ENCODE measurements at places on chromosomes 5 and 9.

DNA sequence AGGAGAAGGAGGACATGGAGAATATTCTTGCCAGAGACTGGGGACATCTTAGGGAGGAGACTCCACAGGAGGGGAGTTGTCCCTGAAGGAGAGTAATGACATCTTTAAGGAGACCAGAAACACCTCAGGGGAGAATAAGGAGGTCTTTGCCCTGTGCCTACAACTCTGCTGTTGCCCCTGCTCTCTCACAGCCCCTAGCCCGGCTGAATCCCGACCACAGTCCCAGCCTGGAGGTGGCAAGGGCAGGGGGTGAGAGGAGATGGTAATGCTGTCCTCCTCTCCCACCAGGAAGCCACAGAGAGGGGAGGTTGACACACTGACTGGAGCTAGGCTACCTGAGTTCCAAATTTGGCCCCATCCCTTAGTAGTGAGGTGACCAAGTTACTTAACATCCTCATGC is 30.2 kb upstream of the ENHO start:
- no peak for DNase-seq

DNA sequence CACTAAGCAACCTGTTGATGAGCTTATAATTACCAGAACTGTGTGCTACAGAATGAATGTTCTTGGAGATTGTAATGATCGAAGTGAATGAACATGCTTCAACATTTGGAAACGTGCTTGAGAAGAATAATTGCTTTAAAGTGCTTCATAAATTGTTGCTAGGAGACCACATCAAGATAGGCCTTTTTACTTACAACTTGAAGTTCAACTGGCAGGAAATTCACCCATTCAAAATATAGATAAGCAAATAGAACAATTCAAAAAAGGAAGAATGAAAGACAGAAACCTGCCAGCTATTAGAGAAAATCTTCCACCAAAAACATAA is 38.0 kb upstream of the SLC44A1 start:
- no peak for DNase-seq

DNA sequence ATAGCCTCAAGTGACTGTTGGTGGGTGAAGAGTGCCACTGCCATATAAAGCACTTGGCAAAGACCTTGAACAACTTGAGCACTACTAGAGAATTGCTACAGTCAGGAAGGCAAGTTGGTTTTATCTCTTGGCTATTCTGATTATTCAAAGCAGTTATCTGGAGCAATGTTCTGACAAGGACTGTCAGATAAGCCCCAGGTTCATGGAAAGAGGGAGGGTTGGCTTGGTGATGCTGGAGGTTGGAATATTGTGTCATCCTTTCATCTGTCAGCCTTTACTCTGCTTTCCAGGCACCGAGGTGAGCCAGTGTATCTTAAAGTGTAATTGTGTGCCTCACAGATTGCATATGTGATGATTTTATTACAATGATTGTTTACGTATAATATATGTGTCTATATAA is 548.4 kb upstream of the ZNF608 start:
- DNase-seq = no peak

- no peak for DNase-seq
These were observed 5.1 kb upstream of the CAST start for GRCh38 chr5:96657068-96657467.

DNA sequence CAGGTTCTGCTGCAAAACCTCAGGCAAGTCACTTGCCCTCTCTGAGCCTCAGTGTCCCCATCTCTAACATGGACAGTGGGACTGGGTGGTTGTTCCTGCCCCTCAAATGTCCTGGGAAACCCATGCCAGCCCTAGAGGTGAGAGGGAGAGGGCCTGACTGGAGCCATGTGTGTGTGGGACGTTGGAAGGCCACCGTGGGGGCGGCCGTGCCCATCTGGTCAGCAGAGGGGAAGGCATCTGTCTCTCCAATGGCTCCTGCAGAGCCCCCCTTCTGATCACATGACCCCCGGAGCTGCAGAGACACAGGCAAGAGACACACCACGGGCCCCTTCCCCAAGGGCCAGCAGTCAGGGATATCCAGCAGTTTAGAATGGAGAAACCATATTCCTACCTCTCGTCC is 1.7 kb downstream of the DNM1 start:
- DNase-seq = no peak

DNA sequence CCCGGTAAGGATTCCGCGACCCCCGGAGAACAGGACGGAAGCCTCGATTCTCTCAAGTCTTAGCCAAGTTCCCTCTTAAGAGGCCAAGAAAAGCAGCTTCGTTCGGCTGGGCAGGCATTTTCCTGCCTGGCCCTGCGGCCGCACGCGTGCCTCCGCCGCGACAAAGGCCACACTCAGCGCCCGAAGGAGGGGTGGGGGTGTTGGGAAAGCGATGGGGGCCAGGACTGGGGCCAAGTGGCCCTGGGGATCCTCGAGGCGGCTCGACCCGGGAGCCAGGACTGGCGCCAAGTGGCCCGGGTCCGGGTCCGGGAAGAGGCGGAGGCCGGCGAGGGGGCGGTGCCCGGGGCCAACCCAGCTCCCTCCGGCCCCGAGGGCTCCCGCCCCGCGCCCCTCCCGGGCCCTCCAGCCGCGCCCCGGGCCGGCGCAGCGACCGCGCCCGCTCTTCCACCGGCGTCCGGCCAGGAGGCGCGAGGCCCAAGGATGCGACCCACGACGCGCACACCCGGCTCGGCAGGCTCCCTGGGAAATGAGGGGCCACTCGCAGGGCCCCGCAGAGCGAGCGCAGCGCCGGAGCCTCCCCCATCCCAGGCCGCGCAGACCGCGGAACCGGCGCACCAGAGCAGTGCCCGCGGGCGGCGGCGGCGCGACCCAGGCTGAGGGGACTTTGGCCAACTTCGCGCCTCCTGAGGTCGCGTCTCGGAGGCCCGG is 756 bp downstream of the VAV2 start:
- no peak for DNase-seq

- DNase-seq = no peak
These were observed 1587.7 kb upstream of the NUDT12 start for GRCh38 chr5:105150323-105150722.

GRCh38 chr9:127733614-127734013 is 1.5 kb downstream of the TOR2A start:
- no peak for DNase-seq

- no peak for DNase-seq
These were observed 435.8 kb downstream of the CTNND2 start for GRCh38 chr5:11468334-11469039.

DNA sequence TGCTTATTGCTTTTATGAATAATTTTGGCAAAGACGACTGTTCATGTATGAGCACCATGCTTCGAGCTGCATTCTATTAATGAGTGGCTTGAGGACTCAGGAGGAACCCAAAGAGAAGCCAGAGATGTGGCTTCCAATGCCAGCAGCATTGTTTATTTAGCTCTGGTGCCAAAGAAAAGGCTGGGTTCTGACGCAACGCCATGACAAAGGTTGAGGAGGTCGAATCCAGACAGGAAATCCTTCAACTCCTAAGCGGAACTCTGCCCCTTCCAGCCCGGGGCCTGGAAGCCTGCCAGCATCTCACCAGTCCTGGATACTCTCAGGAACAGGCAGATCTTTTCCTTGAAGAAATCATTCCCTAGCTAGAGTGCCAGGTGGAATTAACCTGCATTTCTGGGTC is 104.4 kb downstream of the ARHGAP26 start:
- DNase-seq = peak; percentile 15

All from midbrain (tissue), 1 donor.